ENCODE measurements at places on chromosomes 7 and 10.

- DNase-seq: no peak
These were observed 20.6 kb downstream of the VTI1A start for GRCh38 chr10:112467541-112468075.

DNA sequence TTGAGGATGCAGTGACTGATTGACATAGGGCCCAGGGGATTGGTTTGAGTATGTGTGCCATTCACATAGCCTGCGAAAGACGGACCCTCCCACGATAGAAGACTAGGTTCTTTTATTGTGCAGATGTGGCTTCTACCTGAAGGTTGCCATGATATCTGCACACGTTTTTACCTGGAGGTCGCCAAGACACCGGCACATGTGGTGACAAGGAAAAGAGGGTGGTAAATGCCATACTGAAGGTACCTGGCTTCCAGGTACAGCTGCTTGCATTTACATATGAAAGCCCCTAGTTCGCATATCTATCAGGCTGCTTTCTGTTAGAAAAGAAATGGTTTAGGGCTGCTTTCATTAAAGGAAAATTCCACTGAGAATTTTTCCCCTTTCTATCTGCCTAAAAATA lies 43.6 kb downstream of the ZNF22 start:
- no peak for DNase-seq

DNA sequence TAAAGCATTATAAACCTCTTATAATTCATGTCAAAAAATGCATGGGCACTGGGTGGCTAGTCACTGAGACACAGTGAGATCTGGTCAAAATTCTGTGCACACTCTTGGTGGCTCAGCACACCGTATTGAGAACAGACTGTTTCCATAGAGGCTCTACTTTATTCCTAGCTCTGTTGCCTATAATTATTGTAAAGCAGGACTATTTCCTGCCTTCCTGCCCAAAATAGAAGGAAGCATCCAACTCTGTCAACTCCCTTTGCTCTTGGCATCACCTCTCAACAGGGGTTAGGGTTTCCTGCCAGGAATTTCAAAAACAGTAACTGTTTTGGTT lies 45.1 kb downstream of the PTN start:
- no peak for DNase-seq

DNA sequence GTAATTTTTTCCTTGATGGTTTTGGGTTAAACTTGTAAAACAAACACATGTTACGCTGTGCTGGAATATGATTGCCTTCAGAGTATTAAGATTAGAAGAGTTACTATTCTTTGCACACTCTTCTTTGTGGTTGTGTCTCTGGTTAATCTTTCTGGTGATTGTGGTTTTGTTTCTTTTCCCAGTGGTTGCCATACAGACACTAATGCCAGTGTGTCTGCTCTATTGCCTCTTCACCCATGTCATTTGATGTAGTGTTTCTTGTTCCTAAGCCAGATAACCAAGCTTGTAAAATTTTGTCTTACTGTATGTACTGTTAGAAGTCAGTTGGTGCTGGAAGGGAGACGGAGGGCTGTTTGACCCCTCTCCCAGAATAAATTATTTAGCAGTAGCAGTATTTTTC lies 124.8 kb downstream of the PHTF2 start:
- no peak for DNase-seq

- no peak for DNase-seq
These were observed 73.8 kb downstream of the LANCL2 start for GRCh38 chr7:55438757-55439525.

- DNase-seq: no peak
These were observed 60.2 kb downstream of the LSMEM1 start for GRCh38 chr7:112540839-112541577.

- no peak for DNase-seq
These were observed 552 bp downstream of the IL15RA start for GRCh38 chr10:5976512-5977470.

- peak; percentile 21 for DNase-seq
These were observed 27.4 kb downstream of the WIPI2 start for GRCh38 chr7:5217396-5217795.

GRCh38 chr10:132893090-132893489 lies 49.3 kb downstream of the CFAP46 start:
- DNase-seq: peak; percentile 55

- DNase-seq: no peak
These were observed 6.0 kb downstream of the WDR37 start for GRCh38 chr10:1061930-1062774.

- peak; percentile 54 for DNase-seq
These were observed 3.3 kb upstream of the LRRC27 start for GRCh38 chr10:132328738-132329137.

GRCh38 chr7:26556061-26556881 lies 264.6 kb downstream of the SNX10 start:
- no peak for DNase-seq

DNA sequence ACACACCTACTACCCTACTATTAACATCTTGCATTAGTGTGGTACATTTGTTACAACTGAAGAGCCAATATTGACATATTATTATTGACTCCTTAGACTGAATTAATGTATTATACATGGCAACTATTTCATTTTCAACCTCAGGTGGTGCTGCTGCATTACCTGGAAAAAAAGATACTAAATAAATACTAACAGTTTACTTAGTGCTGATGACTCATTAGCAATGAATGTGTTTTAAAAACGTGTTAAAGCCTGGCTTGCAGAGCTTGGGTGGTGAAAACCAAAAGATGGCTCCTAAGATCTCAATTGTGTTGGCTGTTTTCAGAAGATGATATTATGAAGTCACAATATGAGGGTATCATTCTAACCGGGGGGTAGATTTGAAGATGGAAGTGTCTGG lies 34.8 kb downstream of the CFAP43 start:
- DNase-seq: no peak

DNA sequence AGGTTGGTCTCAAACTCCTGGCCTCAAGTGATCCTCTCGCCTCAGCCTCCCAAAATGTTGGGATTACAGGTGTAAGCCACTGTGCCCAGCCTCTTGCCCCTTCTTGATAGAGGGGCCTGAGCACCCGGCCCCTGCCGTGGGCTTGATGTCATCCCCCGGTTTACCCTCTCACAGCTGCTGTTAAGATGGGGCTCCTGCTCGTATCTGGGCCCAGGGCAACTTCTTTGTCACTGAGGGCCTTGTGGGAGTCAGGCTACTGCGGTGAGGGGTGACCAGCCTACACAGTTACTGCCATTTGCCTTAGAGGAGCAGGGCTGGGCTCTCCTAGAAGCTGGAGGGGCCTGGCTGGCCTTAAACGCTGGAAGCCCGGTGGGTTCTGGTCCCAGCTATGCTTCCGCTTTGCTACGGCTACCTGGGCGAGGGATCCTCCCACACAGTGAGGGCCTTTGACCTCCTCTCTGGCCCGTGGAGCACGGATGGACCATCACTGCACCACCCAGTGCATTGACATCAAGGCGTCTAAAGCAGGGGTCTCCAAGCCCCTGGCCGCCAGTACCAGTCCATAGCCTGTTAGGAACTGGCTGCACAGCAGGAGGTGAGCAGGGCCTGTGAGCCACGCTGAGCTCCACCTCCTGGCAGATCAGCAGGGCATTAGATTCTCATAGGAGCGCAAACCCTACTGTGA lies 1.1 kb upstream of the TMEM130 start:
- peak; percentile 31 for DNase-seq

DNA sequence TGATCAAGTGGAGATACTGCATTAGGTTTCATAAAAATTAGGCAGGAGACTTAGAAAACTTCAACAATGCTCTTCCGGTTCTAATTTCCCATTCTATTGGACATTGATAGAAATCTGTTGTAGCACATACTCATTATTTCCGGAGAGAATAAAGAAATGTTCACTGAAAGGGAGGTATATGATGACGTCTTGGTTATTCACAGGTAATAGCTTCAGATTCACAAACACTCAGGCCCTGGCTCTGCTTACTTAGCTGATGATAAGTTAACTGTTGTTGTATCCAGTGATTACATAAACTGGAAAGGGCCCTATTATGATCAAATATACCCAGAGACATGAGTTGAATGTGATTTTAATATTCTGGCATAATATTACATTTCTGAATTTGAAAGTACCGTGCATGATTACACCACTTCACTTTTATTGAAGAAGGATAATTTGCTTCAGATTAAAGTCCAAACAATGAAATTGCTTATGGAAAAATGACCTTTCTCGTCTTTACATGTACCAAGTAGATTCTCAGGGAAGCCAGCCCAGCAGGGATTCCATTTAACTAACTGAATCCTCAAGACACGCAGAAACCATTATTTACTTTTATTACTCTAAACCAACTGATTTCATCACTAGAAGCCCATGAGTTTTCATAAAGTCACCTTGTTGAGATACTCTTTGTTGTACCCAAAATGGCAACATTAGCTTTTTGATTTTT lies 288.0 kb upstream of the PITRM1 start:
- no peak for DNase-seq

GRCh38 chr7:36284456-36285090 lies 105.1 kb upstream of the ANLN start:
- DNase-seq: peak; percentile 71

- DNase-seq: no peak
These were observed at the start of gene CRHR2 for GRCh38 chr7:30682212-30683083. Gene CRHR2, minus strand, starts transcription at chr7:30682456. Its CDS starts 176 bp downstream, at chr7:30682280.

DNA sequence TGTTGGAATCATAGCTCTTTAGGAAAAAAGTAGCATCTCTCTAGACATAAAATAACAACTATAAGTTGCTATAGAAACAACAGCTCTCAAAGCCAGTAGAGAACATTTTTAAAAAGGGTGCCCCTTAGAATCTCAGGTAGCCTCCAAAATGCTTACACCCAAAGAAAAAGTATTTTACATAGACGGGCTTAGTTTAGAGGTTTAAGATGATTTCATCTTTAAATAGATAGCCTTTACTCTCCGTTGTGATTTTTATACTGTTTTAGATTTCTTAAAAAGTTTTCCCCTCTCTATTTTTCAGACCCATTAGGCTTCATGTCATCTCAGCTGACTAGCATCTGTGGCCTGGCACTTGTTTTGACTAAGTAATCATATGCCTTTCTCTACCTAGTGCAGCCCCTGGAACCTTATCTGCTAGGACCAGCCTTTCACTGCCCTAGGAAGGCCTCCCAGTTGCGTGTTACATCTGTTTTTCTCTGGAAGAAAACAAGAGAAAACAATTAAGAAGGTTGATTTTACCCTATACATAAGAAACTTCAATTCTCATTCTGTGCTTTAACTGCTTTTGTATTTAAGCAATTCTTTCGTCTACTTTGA lies 6.9 kb upstream of the BPGM start:
- no peak for DNase-seq

DNA sequence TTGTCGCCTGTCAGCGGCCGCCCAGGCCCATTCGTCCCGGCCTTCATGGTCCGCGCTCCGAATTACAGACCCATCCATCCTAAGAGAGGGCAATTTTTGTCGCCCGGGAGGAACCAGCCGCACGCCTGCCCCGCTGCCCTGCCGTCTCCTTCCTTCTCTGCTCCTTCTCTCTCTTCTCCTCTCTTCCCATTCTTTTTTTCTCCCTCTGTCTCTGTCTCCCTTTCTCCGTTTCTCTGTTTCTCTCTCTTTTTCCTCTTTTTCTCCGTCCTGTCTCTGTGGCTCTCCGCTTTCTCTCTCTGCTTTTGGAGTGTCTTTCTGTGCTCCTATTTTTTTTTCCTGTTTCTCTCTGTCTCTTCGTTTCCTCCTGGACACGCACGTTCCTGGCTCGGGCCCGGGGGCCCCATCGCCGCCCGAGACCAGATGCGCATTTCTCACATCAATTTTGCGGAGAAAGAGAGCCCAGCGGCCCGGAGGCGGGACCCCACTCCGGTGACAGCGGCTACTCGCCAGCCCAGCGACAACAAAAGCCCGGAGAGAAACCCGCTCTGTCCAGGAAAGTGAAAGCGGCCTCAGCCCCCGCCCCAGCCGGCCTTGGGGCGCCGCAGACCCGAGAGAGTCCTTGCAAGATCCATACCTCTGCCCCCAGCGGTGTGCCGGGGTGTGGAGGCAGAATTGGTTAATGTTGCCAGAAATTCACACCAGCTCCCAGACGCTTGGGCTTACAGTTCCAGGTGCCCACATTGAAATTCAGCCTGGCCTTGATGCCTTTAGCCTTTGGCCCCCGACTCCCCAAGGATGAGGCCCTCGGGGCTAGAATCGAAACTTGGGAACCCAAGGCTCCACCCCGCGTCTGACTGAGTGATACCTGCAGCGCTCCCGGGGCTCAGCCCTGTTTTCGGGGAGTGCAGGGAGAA lies 4.1 kb downstream of the LBX1 start:
- no peak for DNase-seq

DNA sequence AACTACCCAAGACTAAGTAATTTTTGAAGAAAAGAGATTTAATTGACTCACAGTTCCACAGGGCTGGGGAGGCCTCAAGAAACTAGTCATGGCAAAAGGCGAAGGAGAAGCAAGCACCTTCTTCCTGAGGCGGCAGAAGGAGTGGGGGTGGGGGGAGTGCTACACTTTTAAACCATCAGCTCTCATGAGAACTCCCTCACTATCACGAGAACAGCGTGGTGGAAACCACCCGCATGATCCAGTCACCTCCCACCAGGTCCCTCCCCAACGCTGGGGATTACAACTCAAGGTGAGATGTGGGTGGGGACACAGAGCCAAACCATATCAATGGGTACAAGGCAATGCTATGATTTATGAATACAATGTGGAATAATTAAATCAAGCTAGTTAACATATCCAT lies 241.9 kb downstream of the PTPRN2 start:
- peak; percentile 18 for DNase-seq

DNA sequence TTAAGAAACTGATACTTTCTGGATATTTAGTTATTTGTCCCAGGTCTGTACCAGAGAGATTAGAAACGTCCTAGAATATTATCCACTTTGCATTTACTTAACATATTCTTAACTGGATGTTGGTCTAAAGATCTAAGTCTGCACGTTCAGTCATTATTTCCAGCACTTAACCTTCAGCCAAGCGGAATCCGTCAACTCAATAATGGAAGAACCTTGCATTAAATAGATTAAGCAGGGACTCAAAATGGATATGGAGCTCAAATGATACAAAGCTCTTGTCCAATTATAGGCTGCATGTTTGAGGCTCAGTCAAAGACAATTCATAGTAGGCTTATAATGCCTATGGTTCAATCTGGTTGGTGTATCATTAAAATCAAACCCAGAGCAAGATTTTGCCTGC lies 162.9 kb downstream of the SEMA3D start:
- no peak for DNase-seq

DNA sequence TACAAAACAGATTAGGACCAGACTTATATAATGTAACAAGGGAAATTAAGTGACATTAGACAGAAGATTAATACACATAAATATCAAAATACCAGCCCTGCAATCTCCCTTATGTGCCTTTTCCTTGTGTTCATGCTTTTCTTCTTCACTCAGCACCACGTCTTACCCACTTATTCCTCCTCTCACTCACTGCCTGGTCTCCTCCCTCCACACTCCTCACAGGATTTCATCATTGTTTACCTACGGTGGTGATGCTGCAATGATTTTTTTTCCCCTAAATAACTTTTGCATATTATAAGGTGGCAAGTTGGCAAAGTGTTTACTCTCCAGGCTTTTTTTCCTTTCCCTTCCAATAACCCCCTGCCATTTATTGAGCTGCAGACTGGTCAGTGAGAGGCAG lies 203.2 kb downstream of the PCLO start:
- DNase-seq: no peak

DNA sequence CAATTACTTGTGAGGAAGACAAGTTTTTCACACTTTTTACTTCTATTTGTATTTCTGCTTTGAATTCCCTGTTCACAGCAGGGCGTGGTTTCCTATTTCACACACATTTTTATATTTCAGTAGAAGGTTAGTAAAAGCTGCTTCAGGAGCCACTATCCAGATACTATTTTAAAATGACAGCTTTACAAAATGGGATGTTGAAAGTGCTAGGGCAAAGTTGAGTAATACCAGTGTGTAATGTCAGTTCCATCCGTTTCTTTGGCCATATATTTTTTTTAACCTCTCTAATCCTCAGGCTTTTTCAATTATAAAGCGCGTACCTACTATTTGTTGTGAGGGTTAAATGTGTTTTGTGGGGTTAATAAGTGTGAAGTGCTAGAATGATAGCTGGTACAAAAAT lies 276.6 kb downstream of the GPR158 start:
- no peak for DNase-seq

Data from suprapubic skin (tissue), 4 donors.